Effector CD4-positive, alpha-beta T cell (primary cell): ENCODE measurements at places on chromosomes 1 and 21.

- DNase-seq, result no peak
Measured at GRCh38 chr1:87515781-87516180, 187.1 kb downstream of the LMO4 start.

- no peak for DNase-seq
Measured at GRCh38 chr1:61973100-61973837, 221.4 kb upstream of the L1TD1 start.

GRCh38 chr1:197921235-197922069, 4.3 kb downstream of the LHX9 start:
- no peak for DNase-seq

- no peak for DNase-seq
Measured at GRCh38 chr1:96968541-96968940, 247.0 kb downstream of the PTBP2 start.

DNA sequence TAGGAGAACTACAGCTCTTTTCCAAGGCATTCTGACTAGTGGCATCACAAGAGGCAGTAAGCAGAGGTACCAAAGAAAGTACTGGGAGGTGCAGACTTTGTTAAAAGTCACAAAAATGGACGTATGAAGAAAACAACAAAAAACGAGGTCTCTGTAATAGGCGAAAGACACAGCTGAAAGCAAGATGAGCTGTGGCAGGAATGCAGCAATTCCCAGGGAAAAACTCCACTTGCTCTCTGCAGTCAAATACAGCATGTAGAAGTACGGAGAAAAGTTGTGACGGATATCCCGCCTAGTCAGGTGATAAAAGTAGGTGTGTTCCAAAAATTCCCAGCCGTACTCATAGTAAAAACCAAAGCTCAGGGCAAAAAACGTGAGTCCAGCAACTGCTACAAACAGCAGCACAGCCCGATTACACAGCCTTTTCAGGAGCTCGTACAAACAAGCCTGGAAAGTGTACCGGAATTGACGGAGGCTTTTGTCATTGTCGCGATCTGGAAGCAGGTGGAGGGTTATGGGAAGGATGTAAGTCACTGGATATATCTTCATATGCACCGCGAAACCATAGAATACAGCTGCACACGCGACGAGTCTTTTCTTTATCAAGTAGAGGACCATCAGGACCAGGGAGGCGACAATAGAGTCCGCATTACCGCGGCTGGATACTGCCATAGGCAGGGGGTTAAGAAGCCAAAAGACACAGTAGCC, 979 bp downstream of the PIGM start:
- no peak for DNase-seq

- no peak for DNase-seq
Measured at GRCh38 chr1:74193908-74194307, 4.1 kb downstream of the LRRIQ3 start.

DNA sequence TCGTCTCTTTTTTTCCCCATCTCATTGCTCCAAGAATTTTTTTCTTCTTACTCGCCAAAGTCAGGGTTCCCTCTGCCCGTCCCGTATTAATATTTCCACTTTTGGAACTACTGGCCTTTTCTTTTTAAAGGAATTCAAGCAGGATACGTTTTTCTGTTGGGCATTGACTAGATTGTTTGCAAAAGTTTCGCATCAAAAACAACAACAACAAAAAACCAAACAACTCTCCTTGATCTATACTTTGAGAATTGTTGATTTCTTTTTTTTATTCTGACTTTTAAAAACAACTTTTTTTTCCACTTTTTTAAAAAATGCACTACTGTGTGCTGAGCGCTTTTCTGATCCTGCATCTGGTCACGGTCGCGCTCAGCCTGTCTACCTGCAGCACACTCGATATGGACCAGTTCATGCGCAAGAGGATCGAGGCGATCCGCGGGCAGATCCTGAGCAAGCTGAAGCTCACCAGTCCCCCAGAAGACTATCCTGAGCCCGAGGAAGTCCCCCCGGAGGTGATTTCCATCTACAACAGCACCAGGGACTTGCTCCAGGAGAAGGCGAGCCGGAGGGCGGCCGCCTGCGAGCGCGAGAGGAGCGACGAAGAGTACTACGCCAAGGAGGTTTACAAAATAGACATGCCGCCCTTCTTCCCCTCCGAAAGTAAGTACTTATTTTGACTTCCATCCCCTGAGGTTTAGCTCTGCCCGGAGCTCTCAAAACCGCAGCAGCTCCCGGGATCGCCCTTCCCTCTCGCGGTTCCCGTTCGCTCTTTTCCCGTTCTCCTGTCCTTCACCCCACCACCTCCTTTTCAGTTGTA, 1.5 kb downstream of the TGFB2 start:
- DNase-seq, result no peak

- no peak for DNase-seq
Measured at GRCh38 chr1:98188774-98189173, 267.9 kb upstream of the DPYD start.

GRCh38 chr1:116827607-116828105, 73.4 kb downstream of the CD2 start:
- no peak for DNase-seq

- no peak for DNase-seq
Measured at GRCh38 chr1:171664976-171665375, 12.5 kb upstream of the MYOC start.
